Mammary epithelial cell (primary cell): ENCODE measurements at places on chromosomes 1 and 21. TPM values are rescaled to one million over a fixed set of nuclear protein-coding genes. Genes with fewer than 3 reads are reported as not detected.

DNA sequence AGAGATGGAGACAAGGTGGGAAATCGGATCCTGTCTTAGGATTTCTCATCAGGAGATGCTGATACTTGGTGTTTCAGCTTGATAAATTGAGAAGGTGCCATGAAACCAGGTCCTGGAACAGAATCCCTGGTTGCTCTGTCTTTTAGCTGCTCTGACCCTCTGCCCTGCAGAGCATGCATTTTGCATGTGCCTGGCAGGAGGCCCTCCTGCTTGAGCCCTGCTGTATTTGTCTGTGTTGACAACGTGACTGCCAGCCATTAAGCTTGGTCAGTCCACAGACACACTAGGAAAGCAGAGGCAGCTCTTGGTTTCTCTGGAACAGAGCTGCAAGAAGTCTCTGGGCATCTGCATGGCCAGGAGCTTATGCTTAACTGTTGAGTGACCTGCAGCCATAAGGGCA, 2.5 kb downstream of the SLC25A44 start:
- DNase-seq = no peak

DNA sequence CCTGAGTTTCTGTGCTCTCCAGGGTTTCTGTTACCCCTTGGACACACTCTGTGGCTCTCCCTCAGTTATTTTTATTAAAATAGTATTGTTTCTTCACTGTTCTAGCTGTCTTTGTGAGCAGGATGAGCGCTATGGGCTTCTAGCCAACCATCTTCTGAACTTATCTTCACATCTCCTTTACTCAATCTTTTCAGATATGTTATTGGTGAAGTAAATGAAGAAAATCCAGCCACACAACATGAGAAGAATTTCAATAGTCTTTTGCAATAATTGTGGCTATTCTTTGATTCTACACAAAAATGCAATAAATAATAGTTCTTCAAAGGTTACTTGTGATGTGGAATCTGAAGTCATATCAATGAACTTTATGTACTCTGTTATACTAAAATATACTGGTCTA, 80.3 kb upstream of the CAMK1G start:
- DNase-seq = no peak

- peak; percentile 35 for DNase-seq
These were observed 57.7 kb downstream of the ATG4C start for GRCh38 chr1:62841587-62842169.

GRCh38 chr21:26840912-26841311, 4.3 kb downstream of the ADAMTS1 start:
- DNase-seq = peak; percentile 93

- no peak for DNase-seq
These were observed 117.0 kb upstream of the VAV3 start for GRCh38 chr1:108082001-108082400.

Gene ACBD3
- 53.2 TPM for total RNA-seq
